ENCODE measurements at places on chromosomes 3 and 15.

DNA sequence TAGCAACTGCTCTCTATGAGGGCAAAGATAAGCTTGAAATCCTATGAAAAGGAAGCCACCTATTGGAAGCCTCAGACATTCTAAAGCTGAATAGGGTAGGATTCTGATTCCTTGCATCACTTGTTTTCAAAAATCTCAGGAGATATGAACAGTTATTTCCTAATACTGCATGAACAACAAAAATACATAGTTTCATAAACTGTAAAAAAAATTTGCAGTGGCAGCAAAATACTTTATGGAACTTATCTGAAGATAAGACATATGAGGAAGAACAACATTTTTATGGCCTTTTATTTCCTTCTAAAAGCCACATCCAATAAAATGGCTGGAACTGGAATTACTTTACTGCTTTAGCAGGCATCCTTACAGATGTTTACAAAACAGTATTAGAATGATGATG lies 29.9 kb downstream of the AP3S2 start:
- DNase-seq: no peak

DNA sequence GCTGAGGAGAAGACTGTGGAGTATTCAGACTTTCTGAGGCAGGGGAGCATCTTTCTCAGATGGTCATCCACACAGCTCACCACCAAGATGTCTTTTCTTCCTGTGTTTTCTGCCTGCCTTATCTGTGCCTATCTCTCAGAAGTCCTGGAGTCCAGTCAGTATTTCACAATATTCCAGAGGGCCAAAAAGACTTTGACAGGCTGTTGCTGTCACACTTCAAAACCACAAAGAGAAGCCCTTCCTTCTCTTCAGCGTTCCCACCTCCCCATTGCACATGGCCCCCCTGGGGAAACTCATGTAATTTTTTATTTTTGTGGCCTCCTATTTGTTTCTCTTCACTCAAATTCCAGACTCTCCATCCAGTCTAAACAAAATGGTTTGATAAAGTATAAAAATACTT lies 585.2 kb downstream of the EPHA3 start:
- DNase-seq: no peak

- peak; percentile 15 for DNase-seq
Observed at GRCh38 chr3:87260270-87260669, 16.1 kb downstream of the POU1F1 start.

DNA sequence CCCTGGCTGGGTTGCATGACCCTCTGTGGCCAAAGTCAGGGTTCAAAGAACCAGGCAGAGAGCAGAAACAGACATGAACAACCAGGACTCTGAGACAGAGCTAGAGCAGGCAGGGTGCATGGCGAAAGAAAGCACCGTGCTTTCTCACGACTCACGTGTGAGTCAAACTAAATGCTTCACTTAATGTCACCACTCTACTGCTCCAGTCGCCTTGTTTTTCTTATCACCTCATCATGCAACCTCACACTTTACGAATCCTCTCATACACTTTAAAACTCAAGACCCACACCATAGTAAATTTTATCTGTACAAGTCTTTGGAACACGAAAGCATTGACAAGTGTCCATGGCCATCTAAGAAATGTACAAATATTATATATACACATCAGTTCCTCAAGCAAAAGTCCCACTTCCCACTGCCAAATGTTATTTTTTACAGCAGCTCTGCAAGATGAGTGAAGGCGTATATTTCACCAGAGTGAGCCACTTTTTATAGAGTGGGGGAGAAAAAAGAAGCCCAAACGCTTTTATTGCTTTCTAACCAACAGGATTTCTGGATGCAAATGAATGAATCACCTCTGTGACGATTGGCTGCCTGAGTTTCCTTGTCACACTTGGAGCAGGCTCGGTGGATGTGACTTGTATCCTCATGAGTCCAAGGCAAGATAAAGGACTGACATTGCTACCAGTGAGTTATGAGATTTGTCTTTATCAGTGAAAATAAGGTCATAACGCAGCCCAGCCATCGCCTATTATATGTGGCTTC lies 16.0 kb upstream of the MEGF11 start:
- peak; percentile 75 for DNase-seq

DNA sequence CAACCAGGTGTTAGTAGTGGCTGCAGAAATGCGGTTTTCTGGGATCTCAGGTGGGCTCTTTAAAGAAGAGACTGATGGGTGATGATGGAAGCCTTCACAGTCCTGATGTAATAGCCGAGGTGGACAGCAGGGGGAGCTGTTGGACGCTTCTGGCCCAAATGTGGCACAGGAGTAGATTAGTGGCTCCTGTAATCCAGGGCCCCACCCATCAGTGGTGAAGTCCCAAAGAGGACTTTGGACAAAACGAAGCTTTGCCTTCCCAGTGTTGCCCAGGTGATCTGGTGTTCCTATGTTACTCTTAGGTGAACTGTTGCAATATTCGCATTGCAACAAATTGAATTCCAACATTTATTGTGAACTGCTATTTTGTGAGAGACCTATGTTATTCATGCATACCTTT lies 31.8 kb upstream of the MYZAP start:
- DNase-seq: no peak

- DNase-seq: no peak
Observed at GRCh38 chr15:34812369-34812768, 17.0 kb upstream of the ACTC1 start.

DNA sequence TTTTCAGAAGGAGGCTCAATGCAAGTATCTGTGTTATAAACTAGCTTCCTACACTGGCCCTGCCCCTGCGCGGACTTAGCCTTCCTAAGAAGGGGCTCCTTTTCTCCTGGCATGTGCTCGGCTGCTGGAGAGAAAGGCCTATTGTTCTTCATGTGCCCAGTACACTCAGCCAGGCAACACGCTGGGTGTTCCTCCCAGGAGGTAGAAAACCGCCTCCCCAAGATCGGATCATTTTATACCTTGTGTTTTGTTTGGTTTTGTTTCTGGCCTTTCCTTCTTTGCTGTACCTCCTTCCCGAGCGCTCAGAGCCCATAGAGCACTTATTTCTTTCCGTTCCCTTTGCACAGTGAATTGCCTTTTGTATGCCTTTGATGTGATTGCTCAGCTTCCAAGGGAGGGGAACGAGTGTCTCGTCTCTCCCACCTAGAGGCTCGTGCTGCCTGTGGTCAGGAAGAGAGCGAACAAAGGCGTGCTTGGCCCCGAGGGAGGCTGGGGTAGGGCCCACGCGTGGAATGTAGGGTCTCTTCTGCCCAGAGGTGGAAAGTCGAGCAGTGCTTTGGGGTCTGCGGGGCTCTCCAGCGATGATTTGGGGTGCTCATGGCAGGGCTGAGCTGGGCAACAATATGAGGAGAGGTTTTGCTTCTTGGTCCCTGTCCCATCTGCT lies 30.0 kb downstream of the CCNL1 start:
- no peak for DNase-seq

- DNase-seq: peak; percentile 42
Observed at GRCh38 chr3:100254168-100254777, 6.5 kb upstream of the TBC1D23 start.

- no peak for DNase-seq
Observed at GRCh38 chr15:43531018-43531670, 13.7 kb downstream of the MAP1A start.

GRCh38 chr3:72137865-72138861 lies 353.2 kb upstream of the PROK2 start:
- no peak for DNase-seq

GRCh38 chr15:41914411-41914810 lies 20.6 kb upstream of the SPTBN5 start:
- no peak for DNase-seq

GRCh38 chr15:51401051-51401780 lies 59.8 kb downstream of the GLDN start:
- DNase-seq: no peak

DNA sequence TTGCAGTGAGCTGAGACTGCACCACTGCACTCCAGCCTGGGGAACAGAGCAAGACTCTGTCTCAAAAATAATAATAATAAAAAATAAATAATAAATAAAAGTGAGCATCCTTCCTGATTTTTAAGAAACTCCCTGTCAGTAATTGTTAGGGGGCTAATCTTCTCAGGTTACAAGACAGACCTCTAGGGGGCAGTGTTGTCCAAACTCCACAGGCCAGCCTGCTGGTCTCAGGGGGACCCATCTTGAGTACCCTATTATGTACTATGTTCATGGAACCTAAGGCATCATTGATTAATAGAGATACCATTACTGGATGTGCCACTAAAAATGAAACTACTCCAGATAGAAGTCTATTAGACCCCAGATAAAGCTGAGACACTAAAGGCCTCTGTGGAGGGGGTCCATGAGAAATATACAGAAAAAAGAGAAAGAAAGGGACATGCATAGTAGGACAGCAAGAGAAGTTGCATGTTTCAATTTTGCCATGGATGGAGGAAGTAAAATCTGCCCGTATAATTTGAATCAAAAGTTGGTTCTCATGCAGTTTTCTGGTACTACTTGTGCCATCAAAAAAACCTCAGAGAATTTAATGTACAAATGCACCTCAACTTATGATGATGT lies 85.5 kb upstream of the CDV3 start:
- peak; percentile 37 for DNase-seq

DNA sequence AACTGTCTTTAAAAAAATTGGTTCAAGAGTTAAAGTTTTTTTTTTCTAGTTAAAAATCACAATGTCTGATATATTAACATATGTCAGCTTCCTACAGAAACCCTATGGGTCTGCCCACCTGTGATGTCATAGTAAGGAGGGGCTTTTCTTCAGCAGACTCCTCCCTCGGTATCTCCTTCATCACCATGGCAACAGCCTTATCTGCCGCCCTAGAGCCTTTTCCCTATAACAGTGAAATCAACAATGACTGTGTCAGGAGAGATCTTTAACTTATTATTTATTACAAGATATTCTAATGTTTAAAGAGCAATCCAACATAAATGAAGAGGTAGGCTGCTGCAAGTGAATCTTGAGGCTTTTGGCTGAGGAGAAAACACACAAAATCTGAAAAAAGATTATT lies 138.7 kb downstream of the PEX5L start:
- DNase-seq: no peak

GRCh38 chr3:152352554-152352953 lies 83.8 kb downstream of the MBNL1 start:
- DNase-seq: no peak

DNA sequence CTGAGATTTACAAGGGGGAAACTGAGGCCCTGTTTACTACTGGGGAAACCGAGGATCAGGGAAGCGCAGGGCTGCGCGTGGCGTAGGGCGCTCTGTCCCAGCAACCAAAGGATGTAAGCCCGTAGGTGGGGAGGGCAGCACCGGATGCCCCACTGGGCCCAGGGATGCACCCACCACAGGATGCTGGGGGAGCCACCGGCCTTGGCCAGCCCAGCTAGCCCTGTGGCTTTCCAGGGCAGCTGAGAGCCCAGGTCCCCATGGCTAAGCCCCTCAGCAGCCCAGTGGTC lies 33.4 kb downstream of the RPN1 start:
- DNase-seq: no peak

DNA sequence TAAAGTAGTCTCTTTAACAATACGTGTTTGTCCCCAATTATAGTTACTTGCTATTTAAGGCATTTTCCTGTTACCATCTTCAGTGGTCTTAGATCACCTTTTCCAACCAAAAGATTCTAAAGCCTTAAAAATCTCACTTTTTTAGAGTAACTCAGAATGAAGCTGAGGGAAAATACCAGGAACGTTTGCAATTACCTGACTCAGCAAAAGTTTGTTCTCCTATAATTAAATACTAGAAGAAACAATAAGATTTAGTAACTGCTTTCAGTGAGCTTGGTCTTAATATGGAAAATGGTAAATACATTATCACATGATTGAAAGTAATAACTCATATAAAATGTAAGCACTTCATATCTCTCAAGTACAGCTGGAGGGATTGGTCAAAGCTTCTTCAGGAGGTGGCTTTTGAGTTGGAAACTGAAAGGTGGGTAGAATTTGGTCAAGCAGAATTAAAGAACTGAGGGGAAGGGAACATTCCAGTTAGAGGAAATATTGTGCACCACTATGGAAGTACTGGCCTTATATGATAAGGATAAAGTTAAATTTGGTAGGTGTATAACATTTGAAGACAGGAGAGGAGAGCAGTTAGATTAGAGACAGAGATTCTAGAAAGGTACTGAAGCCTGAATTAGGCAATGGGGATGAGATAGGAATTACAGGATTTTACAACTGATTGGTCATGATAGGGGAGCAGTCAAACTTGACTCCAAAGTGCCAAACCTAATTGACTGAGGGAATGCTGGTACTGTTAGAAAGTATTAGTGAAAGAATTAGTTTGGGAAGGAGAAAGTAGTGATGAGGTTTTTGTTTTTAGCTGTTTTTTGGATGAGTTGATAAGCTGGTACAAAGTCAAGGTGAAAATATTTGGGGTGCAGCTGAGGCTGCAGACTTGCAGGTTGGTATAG lies 21.9 kb downstream of the TSC22D2 start:
- DNase-seq: no peak

DNA sequence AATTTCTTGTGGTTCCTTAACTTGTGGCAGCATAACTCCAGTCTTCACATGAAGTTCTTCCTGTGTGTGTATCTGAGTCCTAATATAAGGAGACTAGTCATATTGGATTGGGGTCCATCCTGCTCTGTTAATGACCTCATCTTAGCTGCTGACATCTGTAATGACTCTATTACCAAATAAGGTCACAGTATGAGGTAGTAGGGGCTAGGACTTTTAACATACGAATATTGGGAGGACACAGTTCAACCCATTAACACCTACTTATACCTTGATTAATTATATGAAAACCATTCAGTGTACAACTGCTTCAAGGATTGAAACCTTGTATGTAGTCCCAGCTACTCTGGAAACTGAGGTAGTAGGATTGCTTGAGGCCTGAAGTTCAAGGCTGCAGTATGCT lies 43.9 kb downstream of the OIP5 start:
- no peak for DNase-seq

DNA sequence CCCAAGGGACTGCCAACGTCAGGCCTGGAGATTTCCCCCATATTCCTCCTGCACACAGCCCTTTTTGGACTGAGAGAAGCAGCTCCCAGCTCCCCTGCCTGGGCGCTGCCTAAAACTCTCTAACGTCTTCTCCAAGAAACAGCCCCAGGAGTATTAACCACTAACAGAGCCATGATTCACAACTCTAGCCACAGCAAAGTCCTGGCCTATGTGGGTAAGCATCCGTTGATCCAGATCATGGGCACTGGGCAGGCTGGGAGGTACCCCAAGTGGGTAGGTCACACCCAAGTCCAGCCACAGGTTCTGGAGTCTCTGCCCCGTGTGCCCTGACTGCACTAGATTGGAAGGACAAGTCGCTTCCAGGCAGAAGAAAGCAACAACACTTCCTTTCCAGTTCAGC lies 31.9 kb downstream of the NBEAL2 start:
- no peak for DNase-seq

- peak; percentile 91 for DNase-seq
Observed at GRCh38 chr3:47266709-47267489, 15.7 kb downstream of the KIF9 start.
